ENCODE measurements at places on chromosomes 5 and 9.

DNA sequence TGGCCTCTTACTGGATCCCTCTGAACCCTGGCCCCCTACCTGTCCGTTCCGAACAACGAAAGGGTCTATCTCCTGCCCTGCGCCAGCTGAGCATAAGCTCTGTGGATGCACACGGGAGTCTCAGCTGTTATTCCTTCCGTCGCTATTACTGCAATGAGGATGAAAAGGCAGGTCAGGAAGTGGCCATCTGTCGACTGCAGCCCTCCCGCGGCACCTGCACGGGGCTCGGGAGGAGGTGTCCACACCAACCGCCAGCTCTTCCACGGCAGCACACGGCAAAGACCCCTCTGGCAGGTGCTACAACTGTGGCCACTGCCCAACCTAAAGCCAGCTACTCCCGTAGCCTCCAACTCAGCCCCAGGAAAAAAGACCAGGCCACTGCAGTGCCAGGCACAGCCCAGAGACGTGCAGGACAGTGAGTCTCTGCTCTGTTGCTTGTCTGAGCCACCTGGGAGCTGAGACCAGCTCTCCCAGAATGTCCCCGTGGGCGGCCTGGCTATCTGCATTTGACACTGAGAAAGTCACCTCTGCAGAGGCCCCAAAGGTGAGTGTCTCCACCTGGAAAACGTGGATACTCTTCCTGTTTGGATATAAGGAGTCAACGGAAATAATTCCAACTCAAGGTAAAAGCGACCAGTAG, 19.1 kb downstream of the CAMSAP1 start:
- no peaks in the 10 kb centered on the region for H3K36me3 ChIP-seq
- no peak for DNase-seq
- no peak overlapping the region for H3K27ac ChIP-seq
- H3K4me1 ChIP-seq, result peaks cover 39% of the 10 kb centered on the region
- H3K4me3 ChIP-seq, result no peak overlapping the region

DNA sequence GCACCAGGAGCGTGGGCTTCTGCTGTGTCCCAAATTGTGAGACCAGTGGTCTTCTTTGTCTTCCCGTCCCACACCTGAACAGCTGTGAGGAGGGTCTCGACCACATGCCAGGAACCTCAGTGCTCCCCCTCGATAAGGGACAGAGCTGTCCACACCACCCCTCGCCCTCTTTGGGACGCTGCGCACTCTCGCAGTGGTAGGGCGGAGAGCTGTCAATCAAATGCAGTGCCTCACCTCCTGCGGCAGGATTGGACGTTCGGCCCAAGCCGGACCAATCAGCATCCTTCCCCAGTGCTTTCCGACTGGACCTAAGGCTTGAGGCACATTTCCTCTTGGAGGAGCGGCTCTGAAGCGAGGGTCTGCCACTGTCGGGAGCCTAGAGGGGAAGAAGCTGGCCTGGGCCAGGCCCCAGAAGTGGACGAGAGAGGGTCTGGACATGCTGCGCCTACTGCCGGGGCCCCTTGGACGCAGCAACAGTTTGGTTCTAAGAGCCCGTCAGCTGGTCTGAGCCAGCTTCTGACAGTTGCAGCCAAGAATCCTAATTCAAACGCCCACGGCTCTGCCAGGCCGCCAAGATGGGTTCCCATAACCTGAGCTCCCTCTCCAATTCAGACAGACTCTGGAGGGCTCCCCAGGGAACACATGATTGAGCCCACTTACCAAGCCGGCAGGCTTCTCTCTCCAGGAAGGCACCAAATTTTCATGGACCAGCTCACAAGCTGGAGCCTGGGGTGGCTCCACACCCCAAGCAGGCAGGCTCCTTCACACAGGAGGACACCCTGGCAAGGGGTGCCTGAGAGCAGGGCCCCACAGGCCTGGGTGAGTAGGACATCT, 28.1 kb upstream of the ADAMTS2 start:
- H3K27ac ChIP-seq, result no peak overlapping the region
- H3K4me1 ChIP-seq, result peaks cover 5% of the 10 kb centered on the region
- peak; percentile 25 for DNase-seq
- no peaks in the 10 kb centered on the region for H3K27me3 ChIP-seq
- H3K4me3 ChIP-seq, result no peak overlapping the region

DNA sequence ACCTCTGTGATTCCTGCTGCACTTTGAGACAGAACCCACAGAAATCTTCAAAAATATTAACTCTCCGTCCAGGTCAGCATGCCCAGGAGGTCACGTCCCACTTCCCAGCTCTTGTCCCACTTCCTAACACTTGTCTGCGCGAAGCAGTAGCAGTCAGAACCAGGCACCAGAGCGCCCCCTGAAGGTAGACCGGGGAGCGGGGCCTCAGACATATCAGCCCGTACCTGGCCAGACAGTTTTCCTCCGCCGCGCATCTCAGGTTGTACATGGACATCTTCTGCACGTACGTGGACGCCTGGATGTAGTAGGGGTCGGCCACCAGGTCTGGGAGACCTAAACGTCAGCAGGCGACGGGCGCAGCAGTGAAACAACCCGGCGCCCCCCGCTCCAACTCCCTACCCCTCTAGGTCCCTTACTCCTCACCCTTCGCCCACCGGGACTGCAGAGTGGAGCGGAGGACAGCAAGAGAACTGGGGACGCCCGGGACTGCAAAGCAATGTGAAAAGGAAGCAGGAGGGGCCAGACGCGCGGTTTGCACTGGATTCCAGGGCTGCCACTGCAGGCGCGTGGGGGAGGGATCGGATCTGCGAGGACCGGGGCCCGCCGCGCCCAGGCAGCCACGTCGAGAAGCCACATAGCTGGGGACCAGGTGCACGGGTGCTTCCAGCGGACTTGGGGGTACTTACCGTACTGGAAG, 1.2 kb downstream of the LOX start:
- H3K27ac ChIP-seq, result peak overlapping the region; percentile 88
- H3K4me3 ChIP-seq, result peak overlapping the region; percentile 90
- H3K4me1 ChIP-seq, result no peaks in the 10 kb centered on the region
- DNase-seq, result peak; percentile 69
- H3K27me3 ChIP-seq, result no peaks in the 10 kb centered on the region

GRCh38 chr5:103340717-103341388, 82.3 kb downstream of the MACIR start:
- no peaks in the 10 kb centered on the region for H3K4me1 ChIP-seq
- H3K4me3 ChIP-seq, result no peak overlapping the region
- no peak for DNase-seq
- no peaks in the 10 kb centered on the region for H3K36me3 ChIP-seq

GRCh38 chr5:120874081-120874862, 410.2 kb downstream of the PRR16 start:
- H3K4me3 ChIP-seq, result no peak overlapping the region
- H3K4me1 ChIP-seq, result no peaks in the 10 kb centered on the region
- H3K27me3 ChIP-seq, result no peaks in the 10 kb centered on the region
- DNase-seq, result no peak
- H3K36me3 ChIP-seq, result no peaks in the 10 kb centered on the region

- H3K4me3 ChIP-seq, result no peak overlapping the region
- H3K4me1 ChIP-seq, result no peaks in the 10 kb centered on the region
- no peak for DNase-seq
- H3K36me3 ChIP-seq, result no peaks in the 10 kb centered on the region
- peak overlapping the region; percentile 10 for H3K27ac ChIP-seq
Measured at GRCh38 chr5:55554585-55555202, 19.9 kb upstream of the PLPP1 start.

DNA sequence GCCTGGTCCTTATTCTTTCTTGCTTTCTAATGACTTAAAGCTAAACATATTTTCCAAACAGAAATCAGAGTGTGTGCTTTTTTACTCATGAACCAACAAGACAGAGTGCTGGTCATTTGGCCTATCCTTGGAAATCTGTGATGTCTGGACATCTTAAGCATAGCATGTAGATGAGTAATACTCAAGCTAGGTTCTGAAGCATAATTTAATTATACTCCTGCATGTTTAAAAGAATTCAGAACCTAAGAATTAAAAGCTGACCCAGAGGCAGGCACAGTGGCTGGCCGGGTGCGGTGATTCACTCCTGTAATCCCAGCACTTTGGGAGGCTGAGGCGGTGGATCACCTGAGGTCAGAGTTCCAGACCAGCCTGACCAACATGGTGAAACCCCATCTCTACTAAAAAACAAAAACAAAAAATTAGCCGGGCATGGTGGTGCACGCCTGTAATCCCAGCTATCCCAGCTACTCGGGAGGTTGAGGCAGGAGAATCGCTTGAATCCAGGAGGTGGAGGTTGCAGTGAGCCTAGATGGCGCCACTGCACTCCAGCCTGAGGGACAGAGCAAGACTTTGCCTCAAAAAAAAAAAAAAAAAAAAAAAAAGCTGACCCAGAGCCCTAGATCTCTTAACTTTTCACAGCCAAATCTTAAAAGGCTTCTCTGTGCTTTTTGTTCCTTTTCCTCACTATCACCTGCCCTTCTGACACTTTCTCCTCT, 16.2 kb upstream of the TJP2 start:
- H3K36me3 ChIP-seq, result no peaks in the 10 kb centered on the region
- no peak overlapping the region for H3K27ac ChIP-seq
- no peaks in the 10 kb centered on the region for H3K4me1 ChIP-seq
- H3K4me3 ChIP-seq, result no peak overlapping the region

DNA sequence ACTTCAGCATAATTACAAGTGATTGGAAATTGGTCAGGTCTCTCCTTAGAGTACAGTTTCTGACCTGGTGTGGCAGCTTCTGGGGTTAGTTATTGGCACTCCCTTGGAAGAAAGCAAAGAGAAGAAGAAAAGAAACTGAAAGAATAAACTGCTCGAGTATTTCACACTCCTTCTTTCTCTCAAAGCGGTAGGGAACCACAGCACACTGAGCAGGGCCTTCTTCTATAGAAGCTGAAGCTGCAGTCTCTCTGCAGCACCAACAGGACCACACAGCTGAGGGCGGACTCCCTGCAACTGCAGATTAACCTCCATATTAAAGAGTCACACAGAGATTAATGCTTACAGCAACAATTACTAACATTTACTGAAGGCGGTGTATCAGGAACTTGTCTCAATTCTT, 152.0 kb downstream of the TRPM6 start:
- no peaks in the 10 kb centered on the region for H3K4me1 ChIP-seq
- DNase-seq, result no peak
- no peak overlapping the region for H3K27ac ChIP-seq
- no peaks in the 10 kb centered on the region for H3K36me3 ChIP-seq
- no peaks in the 10 kb centered on the region for H3K27me3 ChIP-seq

DNA sequence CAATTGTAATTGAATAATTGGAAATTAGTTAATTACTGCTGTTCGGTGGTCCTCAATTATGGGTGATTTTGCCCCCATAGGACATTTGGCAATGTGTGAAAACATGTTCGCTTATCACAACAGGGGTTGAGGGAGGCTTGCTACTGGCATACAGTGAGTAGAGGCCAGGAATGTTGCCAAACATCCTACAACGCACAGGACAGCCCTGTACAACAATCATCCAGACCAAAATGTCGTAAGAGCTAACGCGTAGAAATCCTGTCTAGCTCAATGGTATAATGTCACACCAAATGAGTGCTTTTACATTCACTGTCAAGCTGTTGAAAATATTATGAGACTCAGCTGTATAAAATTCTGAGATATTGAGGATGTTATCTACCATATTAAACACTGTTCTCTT, 464.4 kb upstream of the TUSC1 start:
- no peaks in the 10 kb centered on the region for H3K36me3 ChIP-seq
- DNase-seq, result no peak
- H3K4me3 ChIP-seq, result no peak overlapping the region

DNA sequence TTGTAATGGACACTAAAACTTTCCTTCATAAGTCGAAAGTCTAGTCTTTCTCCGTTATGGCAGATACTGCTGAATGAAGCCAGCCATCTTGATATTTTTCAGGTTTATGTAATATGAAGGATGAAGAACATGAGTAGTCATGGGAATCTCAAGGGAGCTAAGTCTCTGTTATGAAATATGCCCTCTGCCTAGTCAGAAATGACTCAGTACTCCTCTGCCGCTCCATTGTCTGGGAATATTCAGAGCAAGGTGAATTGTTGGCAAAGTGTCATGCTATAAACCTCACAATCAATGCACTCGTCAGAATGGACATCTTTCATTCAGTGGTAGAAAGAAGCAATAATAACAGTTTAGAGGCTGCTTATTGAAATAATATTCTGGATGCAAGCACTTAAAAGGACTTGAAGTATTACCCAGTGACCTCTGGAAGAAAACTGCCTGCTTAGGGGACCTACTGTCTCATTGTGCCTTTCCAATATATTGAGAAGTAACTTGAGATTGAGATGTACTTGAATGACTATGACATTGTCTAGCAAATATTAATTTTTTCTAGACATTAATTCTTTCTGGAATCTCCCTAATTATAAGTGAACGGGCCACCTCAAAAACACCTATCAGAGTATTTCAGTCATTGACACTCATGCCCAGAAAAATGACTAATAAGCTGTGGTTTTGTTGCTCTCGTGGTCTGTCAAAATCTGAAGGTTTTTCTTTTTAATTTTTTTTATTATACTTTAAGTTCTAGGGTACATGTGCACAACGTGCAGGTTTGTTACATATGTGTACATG, 1011.5 kb upstream of the ACO1 start:
- no peaks in the 10 kb centered on the region for H3K4me1 ChIP-seq
- no peaks in the 10 kb centered on the region for H3K36me3 ChIP-seq
- no peaks in the 10 kb centered on the region for H3K27me3 ChIP-seq
- no peak for DNase-seq
- no peak overlapping the region for H3K4me3 ChIP-seq

All from breast epithelium (tissue), 4 donors.